ENCODE measurements at places on chromosomes 7 and 10.

DNA sequence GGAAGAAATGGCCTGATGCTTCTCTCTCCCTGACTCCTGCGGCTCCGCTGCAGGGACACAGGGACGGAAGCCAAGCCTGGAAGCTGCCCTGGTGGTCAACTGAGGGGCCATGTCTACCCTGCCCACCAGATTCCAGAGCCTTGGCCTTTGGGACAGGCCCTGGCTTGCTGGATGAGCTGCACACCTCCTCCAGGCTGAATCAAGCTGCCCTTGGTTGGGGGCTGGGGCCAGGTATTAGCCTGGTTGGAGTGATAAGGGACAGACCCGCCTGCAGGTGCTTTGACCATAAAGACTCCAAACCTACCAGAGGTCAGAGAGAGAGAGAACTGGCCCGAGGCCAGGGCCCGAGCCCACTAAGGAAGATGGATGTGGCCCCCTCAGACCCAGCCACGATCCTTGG is 30.1 kb downstream of the CRHR2 start:
- DNase-seq: no peak

GRCh38 chr7:130322615-130323014 is 22.0 kb upstream of the CPA5 start:
- no peak for DNase-seq

- no peak for DNase-seq
These were observed 25.0 kb downstream of the C10orf105 start for GRCh38 chr10:71694567-71694968.

DNA sequence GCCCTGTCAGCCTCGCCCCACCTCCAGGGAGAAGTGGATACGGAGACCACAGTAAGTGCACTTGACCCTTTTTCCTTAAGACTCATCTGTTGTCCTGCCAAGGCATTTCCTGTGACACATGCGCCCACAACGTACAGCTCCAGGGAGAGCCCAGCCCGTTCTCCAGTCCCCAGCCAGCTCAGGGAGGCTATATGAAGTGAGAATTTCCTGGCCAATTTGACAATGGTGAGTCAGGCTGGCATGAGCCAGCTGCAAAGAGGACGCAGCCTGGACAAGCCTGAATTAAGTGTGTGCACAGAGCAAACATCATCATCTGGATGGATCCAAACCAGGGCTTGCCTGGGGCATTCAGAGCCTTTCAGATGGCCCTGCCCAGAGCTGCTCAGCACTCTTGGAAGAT is 244.8 kb downstream of the KCNMA1 start:
- peak; percentile 64 for DNase-seq

- no peak for DNase-seq
These were observed 49.5 kb downstream of the CHN2 start for GRCh38 chr7:29243910-29244655.

DNA sequence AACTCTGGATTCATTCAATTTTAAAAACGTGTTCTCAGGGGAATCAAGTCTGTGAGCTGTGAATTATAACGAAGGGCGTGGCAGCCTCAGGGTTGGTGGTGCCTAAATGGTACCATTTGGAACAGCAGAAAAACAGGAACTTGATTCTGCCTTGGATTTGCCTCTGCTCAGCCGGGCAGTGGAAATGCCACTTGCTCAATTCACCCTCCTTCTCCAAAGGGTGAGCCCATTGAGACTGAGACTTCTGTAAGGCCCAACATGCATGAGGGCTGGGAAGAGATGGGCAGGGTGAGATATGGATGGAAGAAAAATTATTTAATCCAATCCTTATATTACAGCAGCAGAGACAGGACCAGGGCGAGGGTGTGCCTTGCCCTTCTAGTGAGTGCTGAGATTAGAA is 107.1 kb upstream of the HABP2 start:
- DNase-seq: no peak

- no peak for DNase-seq
These were observed 140.0 kb downstream of the FRMD4A start for GRCh38 chr10:14190702-14191101.

GRCh38 chr10:130024779-130025325 is 60.8 kb upstream of the EBF3 start:
- no peak for DNase-seq

GRCh38 chr7:44277391-44277790 is 48.0 kb downstream of the CAMK2B start:
- DNase-seq: no peak

DNA sequence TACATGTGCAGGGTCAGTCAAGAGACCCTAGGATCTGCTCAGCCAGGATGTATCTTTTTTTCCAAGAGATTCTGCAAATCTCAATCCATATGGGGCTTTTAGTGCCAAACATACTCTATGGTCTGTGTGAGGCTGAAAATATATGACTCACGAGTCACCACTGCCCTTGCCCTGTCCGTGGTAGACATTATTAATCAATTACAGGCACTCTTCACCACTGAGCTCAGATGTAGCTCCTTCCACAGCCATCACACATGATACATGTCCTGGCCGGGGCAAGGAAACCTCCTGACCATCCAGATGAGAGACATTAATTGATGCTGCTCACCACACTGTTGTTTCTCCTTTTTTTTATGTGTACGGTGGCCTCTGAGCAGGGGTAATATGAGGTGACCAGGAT is 90.2 kb upstream of the RET start:
- DNase-seq: no peak

GRCh38 chr7:98086281-98086718 is 20.4 kb upstream of the LMTK2 start:
- no peak for DNase-seq

GRCh38 chr7:122532406-122533269 is 166.3 kb downstream of the RNF133 start:
- no peak for DNase-seq

DNA sequence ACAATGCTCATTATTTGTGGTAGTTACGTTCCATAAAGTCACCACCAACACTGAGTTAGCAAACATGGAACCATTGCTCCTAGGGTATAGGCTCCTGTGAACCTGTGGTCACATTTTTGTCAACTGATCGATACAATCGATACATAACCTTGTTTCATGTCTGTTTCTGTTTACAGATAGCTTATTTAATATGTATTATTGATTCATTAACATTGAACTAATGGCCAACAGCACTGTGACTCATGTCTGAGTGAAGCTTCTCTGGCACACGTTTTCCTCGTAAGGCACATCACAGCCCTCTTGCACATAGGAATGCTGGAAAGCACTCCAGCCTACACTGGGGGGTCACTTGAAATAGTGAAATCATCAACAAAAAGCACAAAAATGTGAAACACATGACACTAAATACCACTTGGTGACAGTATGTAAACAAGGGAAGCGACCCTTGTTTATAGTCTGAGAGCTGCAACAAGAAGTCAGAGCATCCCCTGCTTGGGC is 27.0 kb downstream of the GHRHR start:
- no peak for DNase-seq

DNA sequence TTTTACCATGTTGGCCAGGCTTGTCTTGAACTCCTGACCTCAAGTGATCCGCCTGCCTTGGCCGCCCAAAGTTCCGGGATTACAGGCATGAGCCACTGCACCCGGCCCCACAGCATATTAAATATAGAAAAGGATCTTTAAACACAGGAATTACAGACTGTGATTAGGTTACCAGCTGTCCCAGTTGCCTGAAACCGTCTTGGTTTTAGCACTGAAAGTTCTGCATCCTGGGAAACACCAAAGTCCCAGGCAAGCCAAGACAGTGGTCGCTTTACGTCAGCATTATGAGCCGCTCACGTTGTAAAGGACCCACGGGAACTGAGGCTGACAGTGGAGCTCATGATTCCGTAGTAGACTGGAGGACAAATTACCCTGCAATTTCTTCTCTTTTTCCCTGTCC is 69.0 kb upstream of the FAM180A start:
- no peak for DNase-seq

DNA sequence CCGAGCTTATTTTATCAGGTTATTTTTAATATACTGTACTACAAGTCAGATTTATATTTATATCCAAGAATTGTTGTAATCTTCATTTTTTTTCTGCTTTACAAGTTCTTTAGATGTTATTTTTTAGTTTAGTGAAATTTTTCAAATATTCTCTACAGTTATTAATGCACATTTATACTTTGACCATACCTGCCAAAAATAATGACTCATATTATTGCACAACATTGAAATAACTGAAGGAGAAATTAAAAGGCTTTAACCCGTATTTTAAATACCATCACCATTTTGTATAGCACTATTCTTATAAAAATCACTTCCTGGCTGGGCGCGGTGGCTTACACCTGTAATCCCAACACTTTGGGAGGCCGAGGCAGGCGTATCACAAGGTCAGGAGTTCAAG is 278.5 kb downstream of the BICC1 start:
- DNase-seq: no peak

DNA sequence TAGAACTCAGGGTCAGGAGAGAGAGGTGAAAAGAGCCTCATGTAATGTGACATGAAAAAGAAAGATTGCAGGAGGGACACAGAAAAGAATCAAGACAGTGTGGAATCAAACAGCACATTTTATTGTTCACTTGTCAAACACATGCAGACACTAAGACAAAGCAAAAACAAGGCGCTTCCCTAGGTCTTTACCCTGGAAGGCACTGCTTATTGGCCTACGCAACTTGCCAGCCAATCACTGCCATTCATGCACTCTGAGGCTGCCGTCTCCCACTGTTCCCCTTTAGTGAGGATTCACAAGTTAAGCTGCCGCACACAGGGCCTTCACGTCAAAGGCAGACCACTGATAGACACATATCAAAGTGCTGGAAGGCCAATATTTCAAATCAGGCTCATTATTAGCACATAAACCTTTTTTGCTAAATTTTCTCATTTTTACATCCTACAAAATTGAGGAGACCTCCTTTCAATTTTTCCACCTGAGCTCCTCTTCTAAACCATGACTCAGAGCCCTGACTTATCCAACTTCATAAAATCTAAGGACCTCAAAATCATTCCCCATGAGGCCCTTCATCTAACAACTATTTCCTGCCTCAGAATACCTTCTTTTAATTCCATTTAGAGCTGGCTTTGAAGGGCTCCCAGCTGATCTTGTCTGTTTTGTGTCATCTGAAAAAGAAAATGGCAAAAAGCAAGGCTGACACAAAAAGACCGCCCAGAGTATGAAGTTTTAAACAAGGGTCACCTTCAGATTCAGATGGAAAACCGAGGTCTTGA is 149.4 kb downstream of the CHCHD3 start:
- no peak for DNase-seq

GRCh38 chr7:26965724-26966123 is 101.3 kb upstream of the SKAP2 start:
- DNase-seq: no peak

- no peak for DNase-seq
These were observed 18.8 kb downstream of the CAMK2B start for GRCh38 chr7:44306606-44307005.

DNA sequence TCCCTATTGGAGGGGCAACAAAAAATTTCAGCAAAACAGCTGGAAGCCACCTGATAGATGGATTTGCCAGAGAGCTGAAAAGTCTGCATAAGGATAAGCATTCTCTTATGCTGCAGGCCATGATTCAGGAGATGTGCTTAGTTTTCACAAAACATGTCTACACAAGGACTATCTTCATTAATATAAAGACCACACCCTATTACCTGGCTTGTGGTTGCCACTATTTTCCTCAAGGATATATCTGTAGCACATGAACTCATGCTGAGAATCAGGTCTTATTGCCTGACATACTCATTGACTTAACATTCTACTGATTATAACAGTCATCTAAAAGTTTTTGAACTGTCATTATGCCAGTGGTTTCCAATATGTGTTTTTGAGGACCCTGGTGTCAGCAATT is 7.1 kb upstream of the COL17A1 start:
- no peak for DNase-seq

GRCh38 chr7:109821156-109821555 is 1251.5 kb downstream of the DNAJB9 start:
- no peak for DNase-seq

DNA sequence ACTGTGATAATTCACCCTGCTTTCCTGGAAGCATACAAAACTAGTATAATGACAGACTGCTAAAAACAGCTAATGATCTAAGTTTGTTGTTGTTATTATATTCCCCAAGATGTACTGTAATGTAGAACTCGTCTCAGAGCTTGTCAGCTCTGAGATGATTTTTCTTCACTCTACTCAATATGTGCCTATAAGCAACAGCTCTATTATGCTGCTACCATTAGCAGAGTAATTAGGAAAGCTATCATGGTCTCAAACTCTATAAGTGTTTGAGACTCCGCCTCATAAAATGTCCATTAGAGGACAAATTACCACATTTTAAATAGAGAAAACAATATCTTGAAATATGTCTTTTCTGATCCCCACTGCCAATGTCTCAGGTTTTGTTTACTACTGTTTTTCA is 476.5 kb upstream of the PCDH15 start:
- no peak for DNase-seq

- no peak for DNase-seq
These were observed 4.3 kb downstream of the VIPR2 start for GRCh38 chr7:159140170-159140910.

- DNase-seq: no peak
These were observed 65.5 kb downstream of the LRRC17 start for GRCh38 chr7:102978284-102978683.

- no peak for DNase-seq
These were observed 32.1 kb downstream of the LOXL4 start for GRCh38 chr10:98235846-98236245.

- DNase-seq: no peak
These were observed 80.9 kb downstream of the FRMPD2 start for GRCh38 chr10:48193556-48193955.

DNA sequence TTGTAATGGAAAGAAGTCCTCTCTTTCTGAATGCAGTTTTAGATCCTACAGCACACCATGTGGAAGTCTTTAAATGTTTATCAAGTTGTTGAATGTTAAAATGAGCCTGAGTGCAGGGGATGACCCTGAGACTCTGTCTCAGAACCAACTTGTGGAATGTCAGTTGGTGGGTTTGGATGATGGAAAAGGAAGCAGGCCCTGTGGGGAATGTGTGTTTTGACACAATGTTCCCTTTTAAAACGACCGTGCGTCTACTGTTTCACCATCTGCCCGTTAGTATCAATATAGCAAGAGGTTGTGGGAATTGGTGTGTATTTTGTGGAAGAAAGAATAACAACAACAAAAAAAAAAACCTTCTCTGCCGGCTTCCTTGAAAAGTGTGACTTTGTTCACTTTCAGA is 8.3 kb downstream of the DYNC1I1 start:
- DNase-seq: no peak

DNA sequence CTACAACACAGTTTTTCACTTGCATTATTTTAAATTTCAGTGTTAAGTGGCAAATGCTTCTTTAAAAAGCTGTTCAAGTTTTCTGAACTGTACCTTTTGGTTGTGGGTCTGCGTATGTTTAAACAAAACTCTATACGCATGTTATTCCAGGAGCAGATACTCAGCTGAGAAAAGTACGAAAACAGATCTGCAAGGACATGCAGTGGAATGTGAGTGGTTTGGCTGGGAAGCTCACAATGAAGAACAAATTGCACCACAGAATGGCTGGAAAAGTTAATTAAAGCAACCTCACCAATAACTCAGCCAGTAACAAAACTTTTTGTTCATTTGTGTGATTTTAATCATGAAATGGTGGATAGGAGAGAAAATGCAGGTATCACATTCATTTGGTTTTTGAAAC is 17.6 kb downstream of the GLI3 start:
- no peak for DNase-seq

GRCh38 chr10:128865436-128866195 is 601.4 kb upstream of the MGMT start:
- DNase-seq: no peak

- DNase-seq: no peak
These were observed 138.1 kb downstream of the VTI1A start for GRCh38 chr10:112585126-112585525.

GRCh38 chr7:140023728-140024127 is 39.0 kb downstream of the PARP12 start:
- DNase-seq: no peak

All from SHP77 (cell line).